ENCODE measurements at places on chromosomes 2 and 18.

GRCh38 chr2:127185093-127185492 is 35.0 kb downstream of the CYP27C1 start:
- DNase-seq, result no peak

GRCh38 chr2:199465390-199465789 is 7.7 kb upstream of the SATB2 start:
- DNase-seq, result no peak

DNA sequence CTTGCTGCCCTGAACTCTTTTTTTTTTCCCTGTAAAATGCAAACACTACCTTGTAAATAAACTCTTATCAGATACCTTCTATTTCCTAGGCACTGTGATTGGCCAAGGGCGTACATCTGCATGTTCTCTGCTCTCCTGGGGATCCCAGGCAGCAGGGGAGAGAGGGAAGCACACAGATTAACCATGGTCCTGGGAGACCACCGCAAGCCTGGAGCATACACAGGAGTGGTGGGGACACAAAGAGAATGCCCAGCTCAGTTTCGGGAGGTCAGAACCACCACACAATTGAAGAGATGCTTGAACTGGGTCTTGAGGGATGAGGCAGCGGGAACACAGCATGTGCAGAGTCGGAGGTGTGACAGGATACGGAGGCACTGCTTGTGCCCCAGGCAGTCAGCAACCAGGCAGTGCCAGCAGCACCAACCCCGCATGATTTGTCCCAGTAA is 2.1 kb downstream of the GREB1 start:
- DNase-seq, result no peak

- no peak for DNase-seq
Measured at GRCh38 chr2:96890252-96890651, 20.4 kb upstream of the SEMA4C start.

GRCh38 chr2:195671563-195671962 is 14.5 kb downstream of the SLC39A10 start:
- no peak for DNase-seq

Data from non-pigmented ciliary epithelial cell (primary cell).